NCI-H1930 (cell line): ENCODE measurements at places on chromosomes 3 and 15.
A peak's percentile ranks its signal among the peaks of the same experiment; 100 is the strongest.

GRCh38 chr15:86483936-86484335 lies 404.3 kb downstream of the AGBL1 start:
- DNase-seq = no peak

DNA sequence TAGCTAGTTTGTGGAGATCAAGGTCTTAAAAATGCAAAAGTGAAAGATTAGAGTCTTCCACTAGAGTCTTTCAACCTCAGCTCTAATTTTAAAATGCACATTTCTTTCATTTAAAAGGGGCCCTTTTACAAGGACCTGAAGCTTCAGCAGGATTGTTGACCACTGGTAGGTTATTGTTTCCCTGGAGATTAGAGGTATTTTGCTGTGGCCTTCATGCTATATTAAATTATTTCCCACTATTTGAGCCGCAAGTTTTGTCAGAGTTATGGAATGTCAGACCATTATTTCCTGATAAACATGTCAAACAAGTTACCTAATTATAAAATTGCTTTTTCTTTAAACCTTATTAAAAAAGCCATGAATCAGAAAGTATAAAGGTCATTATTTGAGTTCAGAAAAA lies 103.1 kb upstream of the CCNL1 start:
- no peak for DNase-seq

GRCh38 chr3:45938864-45939263 lies 4.4 kb upstream of the CXCR6 start:
- DNase-seq = peak; percentile 27

GRCh38 chr3:102230057-102230456 lies 204.8 kb upstream of the ZPLD1 start:
- no peak for DNase-seq

GRCh38 chr3:94285872-94286271 lies 223.0 kb downstream of the NSUN3 start:
- no peak for DNase-seq

GRCh38 chr15:77191230-77191834 lies 120.4 kb upstream of the TSPAN3 start:
- no peak for DNase-seq

- DNase-seq = no peak
Observed at GRCh38 chr3:33392703-33393125, 47.5 kb downstream of the UBP1 start.

DNA sequence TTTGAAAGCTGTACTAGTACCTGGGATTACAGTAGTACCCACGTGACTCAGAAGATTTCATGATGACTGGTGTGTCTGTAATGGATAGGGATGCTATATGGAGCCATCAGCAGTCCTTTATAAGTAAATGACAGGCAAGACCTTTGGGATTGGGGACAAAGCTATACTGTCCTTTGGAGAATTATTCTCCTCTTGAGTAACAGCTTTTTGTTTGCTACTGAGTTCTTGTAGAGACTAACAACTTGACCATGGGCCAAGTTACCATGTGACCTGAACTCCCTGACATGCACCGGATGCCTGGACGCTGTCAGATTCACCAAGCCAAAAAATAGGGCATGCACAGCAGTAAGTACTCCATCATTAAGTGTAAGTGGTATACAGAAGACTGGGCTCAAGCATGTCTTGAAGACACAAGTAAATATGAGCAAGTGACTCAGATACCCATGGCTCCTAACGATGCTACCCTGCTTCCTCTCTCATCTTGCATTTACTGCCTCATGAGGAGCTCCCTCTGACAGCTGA lies 12.9 kb downstream of the SEC11A start:
- no peak for DNase-seq

DNA sequence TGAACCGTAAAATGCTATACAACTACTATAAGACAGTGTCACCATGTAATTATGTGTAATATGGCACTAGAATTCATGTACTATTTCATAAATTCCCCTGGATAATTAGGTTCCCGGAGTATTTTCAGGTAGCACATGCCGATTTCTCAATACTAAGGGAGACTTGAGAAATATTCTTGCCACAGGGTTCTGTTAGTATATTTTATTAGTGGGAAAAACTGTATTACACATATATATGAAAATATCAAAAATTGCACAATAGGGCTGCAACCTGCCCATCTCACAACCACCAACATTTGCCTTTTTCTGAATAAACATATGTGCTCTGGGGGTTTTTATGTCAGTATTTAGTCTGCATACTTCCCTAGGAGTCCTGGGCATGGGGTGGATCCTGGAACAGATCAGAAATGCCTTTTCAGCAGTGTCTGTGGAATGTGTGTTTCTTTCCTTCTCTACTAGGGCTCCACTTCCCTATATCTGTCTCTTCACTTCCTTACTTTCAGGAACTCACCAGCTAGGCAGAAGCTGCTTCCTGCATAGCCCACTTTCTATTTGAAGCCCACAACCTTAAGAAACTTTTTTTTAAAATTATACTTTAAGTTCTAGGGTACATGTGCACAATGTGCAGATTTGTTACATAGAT lies 87.5 kb downstream of the RPL39L start:
- DNase-seq = no peak

GRCh38 chr15:49982584-49982983 lies 136.4 kb downstream of the ATP8B4 start:
- no peak for DNase-seq

DNA sequence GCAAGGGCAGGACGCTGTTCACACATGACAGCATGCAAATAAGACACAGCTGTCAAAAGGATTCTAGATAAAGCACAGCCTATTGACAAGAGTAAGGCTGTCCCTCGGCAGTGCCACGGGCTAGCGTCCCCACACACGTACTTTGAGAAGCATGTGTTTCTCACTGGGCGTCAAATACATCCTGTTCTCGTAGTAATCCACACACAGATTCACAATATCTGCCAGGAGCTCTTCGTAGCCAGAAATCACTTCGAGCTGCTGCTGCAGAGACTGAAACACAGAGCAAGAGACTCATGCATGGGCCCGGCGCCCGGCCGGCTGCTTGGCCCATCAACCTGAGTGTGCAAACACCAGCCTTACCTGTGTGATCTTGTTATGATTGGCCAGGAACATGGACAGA lies 41.1 kb downstream of the CYFIP1 start:
- DNase-seq = no peak

DNA sequence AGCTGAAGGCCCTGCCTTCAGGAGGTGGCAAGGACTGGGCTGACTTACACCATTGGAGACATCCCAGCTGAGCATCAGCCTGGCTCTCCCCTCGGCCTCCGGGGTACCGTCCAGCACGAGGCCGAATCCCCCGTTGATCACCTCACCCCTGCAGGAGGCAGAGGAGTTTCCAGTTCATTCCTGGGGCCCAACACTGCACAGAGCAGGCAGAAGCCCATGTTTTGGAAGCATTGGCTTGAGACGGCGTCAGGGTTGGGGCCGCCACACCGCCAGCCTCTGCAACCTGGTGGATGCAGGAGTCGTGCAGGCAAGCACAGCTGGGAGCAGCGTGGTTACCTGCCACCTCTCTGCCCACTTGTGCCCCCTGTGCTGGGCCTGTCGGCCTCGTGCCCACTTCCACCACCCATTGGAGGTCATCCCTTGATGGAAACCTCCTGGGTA lies 7.7 kb upstream of the ZXDC start:
- DNase-seq = no peak

DNA sequence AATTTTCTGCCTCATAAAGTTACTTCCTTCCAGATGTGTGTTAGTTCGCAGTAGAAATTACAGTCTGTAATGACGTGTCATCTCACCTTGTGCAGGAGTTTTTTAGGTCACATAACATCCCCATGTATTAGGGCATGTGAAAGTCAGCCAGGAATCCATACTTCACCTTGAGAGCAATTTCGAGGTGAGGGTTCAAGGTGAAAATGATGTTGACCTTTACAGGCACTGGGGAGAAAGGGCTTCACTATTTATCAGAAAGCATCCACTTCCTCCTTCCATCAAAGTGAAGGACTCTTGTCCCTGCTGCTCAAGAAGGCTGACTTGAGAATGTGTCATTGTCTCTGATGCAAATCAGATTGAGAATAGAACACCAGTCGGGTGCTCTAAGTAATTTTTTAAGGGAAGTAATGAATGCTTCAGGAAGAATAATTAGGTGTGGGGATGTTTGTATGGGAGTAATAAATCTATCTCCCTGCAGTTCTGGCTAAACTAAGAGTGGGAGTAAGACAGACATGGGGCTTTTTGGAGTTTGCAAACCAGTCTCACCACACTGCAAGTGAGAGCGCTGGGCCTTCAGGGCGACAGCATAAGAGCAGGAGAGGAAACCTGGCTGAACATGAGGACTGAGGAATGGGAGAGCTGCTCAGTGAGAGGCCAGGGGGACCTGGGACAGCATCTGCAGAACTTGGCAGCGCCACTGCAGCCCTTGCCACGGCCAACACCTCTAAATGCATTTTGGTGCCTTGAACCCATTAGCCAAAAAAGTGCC lies 85.9 kb upstream of the IL12A start:
- DNase-seq = no peak

DNA sequence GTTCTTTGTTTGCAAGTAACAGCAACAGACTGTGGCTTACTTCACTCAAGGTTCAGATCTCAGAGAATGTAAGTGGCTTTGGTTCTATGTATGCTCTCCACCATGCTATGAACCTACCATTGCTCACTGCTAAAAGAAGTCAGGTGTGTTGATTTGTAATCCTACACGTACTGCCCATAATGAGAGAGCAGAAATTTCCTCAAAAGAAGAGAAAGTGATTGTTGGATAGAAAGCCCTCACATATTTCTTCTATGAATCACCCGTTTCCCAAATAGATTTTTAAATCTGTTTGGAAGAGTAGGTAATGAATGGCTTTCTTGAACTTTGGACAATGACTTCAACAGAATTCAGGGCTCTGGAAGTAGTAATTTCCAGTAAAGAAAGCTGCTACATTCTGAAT lies 565.4 kb downstream of the ROBO2 start:
- no peak for DNase-seq

- no peak for DNase-seq
Observed at GRCh38 chr3:153287017-153287416, 125.0 kb downstream of the RAP2B start.

DNA sequence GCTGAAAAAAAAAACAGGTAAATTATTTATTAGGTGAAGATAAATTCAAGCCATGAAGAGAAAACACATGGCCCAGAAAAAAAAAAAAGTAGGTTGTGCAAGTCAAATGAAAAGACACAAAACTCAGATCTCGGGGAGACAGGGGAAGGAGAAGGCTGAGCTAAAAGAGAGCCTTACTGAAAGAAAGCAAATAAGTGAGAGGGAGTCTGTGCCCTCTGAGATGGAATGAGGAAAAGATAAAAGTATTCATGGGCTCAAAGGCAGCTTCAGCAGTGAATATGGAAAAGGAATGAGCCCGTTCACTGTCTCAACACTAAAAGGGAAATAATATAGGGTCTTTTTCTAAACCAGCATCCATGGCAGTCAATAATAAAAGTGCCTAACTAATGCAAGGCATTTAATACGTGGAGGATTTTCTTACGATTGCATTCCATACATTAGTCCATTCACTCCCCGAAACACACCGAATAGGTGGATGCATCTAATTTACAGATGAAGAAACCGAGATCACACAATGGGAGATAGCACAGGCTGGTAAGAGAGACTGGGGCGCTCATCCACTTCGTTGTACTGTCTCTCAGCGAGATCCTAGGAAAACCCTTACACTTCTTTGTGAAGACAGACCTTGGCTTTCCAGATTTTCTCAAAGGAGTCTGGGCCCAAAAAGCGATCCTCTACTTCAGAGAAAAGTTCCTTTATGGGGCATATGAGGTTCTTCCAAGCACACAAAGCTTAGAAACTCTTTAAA lies 1.1 kb downstream of the TFDP2 start:
- DNase-seq = no peak

GRCh38 chr15:40637221-40637745 lies 43.2 kb downstream of the KNL1 start:
- no peak for DNase-seq

DNA sequence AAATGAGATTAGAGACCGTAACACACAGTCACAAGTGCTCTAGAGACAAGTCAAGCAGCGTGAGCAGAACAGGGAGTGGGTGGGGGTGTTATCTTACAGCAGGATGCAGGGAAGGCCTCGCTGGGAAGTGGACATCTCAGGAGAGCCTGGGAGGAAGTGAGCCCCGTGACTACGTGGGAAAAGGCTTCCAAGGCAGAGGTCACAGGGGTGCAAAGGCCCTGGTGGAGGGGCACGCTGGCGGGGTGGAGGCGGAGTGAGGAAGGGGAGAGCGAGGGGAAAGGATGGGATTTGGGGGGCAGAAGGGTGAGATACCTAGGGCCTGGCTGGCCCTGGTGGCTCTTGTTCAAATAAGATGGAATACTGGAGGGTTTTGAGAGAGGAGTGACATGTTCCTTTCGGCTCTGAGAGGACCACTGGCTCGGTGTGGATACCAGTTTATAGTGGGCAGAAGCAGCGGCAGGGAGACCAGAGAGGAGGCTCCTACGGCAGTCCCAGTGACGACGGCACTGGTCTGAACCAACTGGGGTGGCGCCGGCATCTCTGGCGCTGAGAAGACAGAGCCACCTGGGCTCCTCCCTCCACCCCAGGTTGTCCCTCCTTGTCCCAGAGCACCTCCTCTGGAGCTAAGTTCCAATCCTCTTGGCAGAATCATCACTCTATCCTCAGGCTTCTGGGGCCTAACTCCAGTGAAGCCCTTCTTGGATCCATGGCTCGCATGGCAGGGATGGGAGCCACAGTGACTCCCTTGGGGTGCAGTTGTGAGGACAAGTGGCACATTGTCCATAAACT lies 266.2 kb upstream of the LYSMD4 start:
- DNase-seq = no peak

DNA sequence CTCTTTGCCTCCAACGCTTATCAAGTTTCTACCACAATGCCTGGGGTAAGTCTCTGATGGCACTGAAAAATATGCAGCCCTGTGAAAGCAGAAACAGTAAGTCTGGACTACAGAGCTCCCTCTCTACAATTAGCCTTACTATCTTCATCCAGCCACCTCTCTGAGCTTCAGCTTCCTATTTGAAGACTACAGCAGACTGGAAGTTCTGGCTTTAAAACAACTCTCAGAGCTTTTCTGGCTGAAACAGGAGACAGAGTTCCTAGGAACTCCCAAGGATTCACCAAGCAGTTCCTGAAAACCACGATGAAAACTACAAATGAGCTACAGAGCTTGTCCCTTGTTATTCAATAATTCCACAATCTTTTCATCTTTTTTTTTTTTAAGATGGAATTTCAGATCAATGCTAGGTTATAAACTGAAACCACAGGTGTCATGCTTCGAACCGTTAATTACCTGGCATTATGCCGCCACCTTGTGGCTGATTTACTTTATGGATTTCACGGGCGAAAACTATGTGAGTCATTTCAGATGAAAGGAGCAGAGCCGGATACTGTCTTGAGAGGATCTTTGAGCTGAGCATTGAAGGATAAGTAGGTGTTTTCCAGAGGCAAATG lies 3.9 kb downstream of the CRYGS start:
- peak; percentile 27 for DNase-seq

GRCh38 chr3:154801729-154802128 lies 278.4 kb upstream of the MME start:
- DNase-seq = no peak
